Large intestine (tissue), 12 donors: ENCODE measurements at places on chromosomes 1 and 21.

- no peak for DNase-seq
- H3K4me1 ChIP-seq = no peaks in the 10 kb centered on the region
- no peak overlapping the region for H3K4me3 ChIP-seq
- H3K27ac ChIP-seq = no peak overlapping the region
These were observed 43.2 kb downstream of the SDCCAG8 start for GRCh38 chr1:243299069-243299468.

DNA sequence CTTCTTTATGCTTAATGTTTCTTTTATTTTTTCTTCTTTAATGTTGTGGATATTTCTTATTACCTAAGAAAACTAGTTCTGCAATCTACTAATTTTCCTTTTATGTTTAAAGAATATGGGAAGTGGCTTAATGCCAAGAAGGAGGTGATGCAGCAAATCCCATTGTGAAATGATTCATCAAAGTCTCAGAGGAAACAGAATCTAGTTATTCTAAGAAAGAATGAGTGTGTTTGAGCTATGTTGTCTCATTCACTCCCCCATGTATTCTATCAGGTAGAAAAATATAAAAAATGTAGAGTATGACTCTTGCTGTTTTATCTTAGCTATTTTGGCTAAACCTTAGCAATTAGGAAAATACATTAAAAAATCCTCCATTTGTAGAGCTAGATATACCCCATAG is 659.9 kb upstream of the RGS18 start:
- H3K4me3 ChIP-seq = no peak overlapping the region
- no peak overlapping the region for H3K27ac ChIP-seq
- no peaks in the 10 kb centered on the region for H3K27me3 ChIP-seq
- DNase-seq = no peak
- no peaks in the 10 kb centered on the region for H3K4me1 ChIP-seq

- no peak for DNase-seq
- H3K27ac ChIP-seq = no peak overlapping the region
- H3K36me3 ChIP-seq = no peaks in the 10 kb centered on the region
These were observed 10.7 kb downstream of the HES2 start for GRCh38 chr1:6409053-6409452.

DNA sequence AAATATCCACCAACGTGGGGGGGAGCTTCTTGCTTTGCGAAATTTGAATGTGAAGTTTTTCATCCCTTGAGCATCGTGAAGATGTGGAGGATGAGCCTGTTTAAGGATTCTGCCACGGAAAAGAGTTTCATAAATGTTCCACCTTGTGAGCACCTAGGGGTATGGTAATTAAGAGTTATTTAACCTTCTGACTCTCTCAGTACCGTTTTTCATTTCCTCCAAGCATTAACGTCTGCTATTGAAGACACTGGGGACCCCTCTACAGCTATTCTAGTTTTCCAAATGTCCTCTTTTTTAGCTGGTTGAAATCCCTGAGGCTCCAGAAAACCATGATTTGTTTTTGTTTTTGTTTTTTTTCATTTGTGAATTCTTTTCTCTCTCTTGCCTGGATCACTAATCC is 79.1 kb upstream of the GALNT2 start:
- no peaks in the 10 kb centered on the region for H3K4me1 ChIP-seq
- no peak overlapping the region for H3K4me3 ChIP-seq
- H3K36me3 ChIP-seq = no peaks in the 10 kb centered on the region
- no peaks in the 10 kb centered on the region for H3K27me3 ChIP-seq
- DNase-seq = no peak
- H3K27ac ChIP-seq = no peak overlapping the region

DNA sequence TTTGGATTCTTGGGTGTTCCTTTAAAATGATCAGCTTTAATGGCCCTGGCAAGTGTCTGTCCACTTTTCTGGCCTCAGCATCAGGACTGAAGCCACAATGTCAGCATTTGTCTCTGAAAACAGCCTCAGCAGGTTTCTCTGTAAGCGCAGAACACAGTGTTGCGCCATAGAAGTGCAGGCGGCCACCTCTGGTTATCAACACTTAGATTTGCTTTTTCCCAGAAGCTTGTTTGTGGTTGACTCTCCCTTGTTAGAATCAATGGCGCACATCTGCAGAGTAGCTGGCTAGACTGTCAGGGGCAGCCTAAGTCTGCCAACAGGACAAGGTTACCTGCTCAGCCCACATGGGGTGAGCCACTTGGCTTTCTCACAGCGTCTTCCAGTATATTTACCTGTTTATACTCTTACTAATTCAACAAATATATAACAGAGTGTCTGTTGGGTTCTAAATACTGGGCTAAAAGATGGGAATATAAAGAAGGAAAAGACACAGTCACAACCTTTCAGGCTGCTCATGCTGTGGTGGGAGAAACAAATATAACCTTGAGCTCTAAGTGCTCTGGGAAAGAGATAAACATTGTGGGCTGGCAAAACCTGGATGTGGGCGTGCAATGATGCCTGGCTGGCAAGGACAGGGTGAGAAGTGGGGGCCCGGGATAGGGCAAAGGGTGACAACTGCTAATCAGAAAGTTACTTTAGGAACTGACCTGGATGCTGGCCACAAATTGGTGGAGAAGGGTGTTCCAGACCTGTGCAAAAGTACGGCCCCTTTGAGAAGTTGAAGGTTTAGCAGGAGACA is 149.3 kb upstream of the KIAA0040 start:
- no peaks in the 10 kb centered on the region for H3K36me3 ChIP-seq
- H3K4me1 ChIP-seq = no peaks in the 10 kb centered on the region

DNA sequence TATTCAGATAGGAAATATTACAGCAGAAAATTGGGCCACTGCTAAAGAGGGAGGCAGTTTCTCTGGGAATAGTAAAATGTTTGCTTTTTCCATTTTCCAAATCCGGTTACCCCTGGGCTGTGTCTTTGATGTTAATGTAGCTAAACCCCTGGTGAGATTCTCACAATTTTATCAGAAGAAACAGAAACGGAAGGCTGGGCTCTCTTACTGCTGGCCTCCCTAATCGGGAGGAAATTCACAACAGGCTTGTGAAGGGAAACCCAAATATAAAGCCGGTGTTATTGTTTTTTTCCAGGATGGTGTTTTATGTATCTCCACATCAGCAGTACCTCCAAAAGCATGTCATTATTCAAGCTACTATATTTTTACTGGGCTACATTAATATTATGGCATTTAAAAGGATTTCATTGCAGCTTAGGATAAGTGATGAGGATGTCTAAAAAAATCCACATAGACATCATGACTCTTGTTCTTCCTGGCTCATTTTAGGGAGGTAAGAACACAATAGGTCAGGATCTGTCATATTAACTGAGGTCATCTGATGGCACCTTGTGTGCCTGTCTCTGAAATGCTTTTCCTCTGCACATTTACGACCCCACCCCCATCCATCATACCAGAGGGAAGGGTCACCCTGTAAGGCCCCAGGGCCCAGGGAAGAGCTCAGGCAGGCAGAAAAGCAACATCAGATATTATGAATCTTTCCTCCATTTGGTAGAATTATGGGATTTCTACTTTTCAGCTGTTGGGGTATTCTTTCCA is 158.7 kb downstream of the DSCAM start:
- DNase-seq = no peak
- no peaks in the 10 kb centered on the region for H3K4me1 ChIP-seq

GRCh38 chr1:65508051-65508450 is 87.6 kb downstream of the LEPR start:
- no peaks in the 10 kb centered on the region for H3K4me1 ChIP-seq
- DNase-seq = no peak
- H3K4me3 ChIP-seq = no peak overlapping the region
- H3K27me3 ChIP-seq = no peaks in the 10 kb centered on the region
- no peaks in the 10 kb centered on the region for H3K36me3 ChIP-seq
